SW 1271 (cell line): ENCODE measurements at places on chromosomes 16 and 17.

DNA sequence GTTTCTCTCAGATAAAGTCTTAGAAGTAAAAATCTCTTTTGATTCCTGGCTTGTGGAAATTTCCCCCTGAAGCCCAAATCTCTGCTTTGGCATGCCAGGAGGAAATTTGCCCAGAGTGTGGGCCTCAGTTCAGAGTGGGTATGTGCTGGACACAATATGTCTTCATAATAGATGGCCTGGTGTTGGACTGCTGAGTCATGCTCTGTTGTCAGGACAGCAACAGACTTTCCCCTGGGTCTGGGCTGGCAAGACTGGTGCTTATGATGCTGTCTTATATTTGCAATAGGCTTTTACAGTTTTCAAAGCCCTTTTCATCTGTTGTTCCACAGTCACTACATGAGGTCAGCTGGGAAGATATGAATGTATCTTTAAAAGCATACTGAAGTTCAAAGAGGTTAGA, 57.0 kb downstream of the SHISA9 start:
- no peak for DNase-seq

GRCh38 chr17:80253631-80254395, 6.8 kb upstream of the RNF213 start:
- no peak for DNase-seq

GRCh38 chr16:89921702-89922476, 1.3 kb upstream of the TUBB3 start:
- peak; percentile 88 for DNase-seq

DNA sequence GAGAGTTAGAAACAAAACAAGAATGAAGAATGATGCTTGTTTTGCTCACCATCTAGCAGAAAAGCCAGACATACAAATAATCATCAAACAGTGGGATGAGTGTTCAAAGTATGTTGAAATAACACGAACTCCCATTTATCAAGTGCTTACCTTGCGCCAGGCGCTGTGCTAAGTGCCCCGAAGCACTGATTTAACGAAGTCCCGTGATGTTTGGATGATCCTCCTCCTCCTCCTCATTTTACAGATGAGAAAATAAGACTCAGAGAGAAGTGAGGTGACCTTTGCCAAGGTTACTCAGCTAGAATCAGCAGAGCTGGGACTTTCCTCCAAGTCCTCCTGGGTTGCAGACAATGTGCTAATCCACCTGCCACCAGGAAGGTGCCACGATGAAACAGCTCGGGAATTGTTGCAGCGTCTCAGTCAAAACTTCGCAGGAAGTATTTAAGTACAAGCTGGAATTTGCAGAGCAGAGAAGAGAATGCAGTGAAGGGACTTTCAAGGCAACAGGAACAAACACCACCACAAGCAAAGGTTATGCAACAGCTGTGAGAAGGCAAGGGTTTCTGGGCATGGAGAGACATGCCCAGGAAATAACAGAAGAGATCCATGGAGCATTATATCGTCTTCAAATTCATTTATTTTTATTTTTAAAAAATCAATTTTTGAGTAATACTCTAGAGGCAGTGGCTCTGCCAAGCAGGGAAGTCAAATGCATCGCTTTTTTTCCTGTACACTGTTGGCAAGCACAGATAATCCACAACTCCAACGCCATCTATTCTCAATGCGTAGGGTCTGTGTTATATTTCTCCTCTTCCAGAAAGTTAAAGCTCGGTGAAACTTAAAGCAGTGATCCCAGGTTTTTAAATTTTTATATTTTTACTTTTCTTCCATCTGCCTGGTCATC, 11.1 kb downstream of the PRCD start:
- DNase-seq, result no peak

DNA sequence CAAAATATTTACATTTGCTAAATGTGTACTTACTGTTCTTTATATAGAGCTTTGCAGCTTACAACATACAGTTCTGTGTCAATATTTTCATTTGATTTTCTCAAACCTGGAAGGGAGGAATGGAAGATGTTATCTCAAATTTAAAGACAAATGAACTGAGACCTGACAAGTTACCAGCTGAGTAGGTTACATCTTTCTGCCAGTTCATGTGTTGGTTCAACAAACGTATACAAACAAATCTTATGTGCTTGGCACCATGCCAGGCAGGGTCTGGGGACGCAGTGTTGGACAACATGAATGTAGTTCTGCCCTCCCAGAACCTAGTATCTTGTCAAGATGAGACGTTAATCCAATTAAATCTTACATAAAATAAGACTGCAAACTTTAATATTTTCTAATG, 507.5 kb upstream of the HSBP1 start:
- DNase-seq, result no peak

DNA sequence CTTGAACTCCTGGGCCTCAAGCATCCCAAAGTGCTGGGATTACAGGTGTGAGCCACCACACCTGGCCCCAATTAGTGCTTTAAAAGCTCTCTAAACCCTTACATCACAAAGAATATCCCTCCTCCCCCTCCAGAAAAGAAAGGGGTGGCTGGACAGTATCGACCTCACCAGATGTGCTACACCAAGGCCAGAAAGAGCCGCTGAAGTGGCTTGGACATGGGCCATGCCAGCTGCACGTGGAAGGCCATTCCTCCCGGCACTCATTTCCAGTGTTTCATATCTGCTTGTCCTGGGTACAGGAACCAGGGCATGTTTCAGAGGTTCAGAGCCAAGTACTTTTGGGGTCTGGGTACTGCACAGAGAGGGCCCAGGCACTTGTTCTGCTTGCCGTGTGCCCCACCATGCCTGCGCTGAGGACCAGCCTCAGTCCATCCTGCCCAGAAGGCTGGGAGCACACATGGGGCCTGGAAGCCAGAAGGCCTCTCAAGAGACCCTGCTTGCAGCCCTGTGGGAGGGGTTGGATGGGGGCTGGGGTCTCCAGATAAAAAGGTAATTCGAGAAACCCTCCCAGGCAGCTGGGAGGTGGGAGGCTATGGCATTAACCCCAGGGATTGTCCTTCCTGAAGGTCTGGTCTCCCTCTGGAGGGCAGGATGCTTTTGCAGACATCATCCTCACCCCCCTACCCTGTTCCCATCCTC, 3.5 kb upstream of the SRRM2 start:
- no peak for DNase-seq

- no peak for DNase-seq
These were observed 98.6 kb downstream of the CDH8 start for GRCh38 chr16:61937646-61938045.
